A549 treated with Hydrocortisone at 1 μM for 4 hours (cell line): ENCODE measurements at places on chromosomes 7 and 10. TPM values are rescaled to one million over a fixed set of nuclear protein-coding genes. Genes with fewer than 3 reads are reported as not detected.

The DOCK4 gene
- 3.4 to 9.3 TPM (median 6.4 TPM) in 5 replicates for total RNA-seq

The SH2D4B gene
- 0.03 TPM in 2 of 5 replicates, not detected in the others for total RNA-seq

The RADIL gene
- 1.1 to 2.7 TPM (median 2.0 TPM) in 5 replicates for total RNA-seq

The CDK1 gene
- 82.4 to 105 TPM (median 90.7 TPM) in 5 replicates for total RNA-seq

The OPN4 gene
- total RNA-seq = not detected in 5 replicates

The ANLN gene
- total RNA-seq = 54.1 to 94.9 TPM (median 67.6 TPM) in 5 replicates

The GJD4 gene
- total RNA-seq = not detected in 5 replicates

The SPDYE16 gene
- total RNA-seq = not detected in 5 replicates

The MKI67 gene
- total RNA-seq = 57.6 to 86.2 TPM (median 60.4 TPM) in 5 replicates

The GRM3 gene
- total RNA-seq = not detected in 5 replicates

The VSTM2A gene
- total RNA-seq = not detected in 5 replicates

The TMEM225B gene
- total RNA-seq = 0.89 to 1.3 TPM (median 1.1 TPM) in 5 replicates

The AKR1C4 gene
- 0.10 to 0.32 TPM (median 0.30 TPM) in 5 replicates for total RNA-seq

The NPSR1 gene
- not detected in 5 replicates for total RNA-seq

The NUTM2D gene
- 0.96 to 1.4 TPM (median 1.2 TPM) in 5 replicates for total RNA-seq

The ANKRD30A gene
- total RNA-seq = 0.36 to 0.99 TPM (median 0.86 TPM) in 5 replicates

The CYP3A7 gene
- total RNA-seq = not detected in 5 replicates

The GIMAP1 gene
- total RNA-seq = not detected in 5 replicates

The CADPS2 gene
- total RNA-seq = 0.03 to 0.08 TPM (median 0.05 TPM) in 5 replicates

The GIMAP8 gene
- not detected in 5 replicates for total RNA-seq

The SLC29A4 gene
- total RNA-seq = 11.7 to 15.2 TPM (median 13.4 TPM) in 5 replicates

The SPOCK2 gene
- 0.29 to 0.53 TPM (median 0.37 TPM) in 5 replicates for total RNA-seq

The CHAT gene
- not detected in 5 replicates for total RNA-seq

The LHFPL3 gene
- total RNA-seq = not detected in 5 replicates

The KCNH2 gene
- total RNA-seq = 2.9 to 3.6 TPM (median 3.3 TPM) in 5 replicates

The BTBD16 gene
- 0.44 to 0.62 TPM (median 0.55 TPM) in 5 replicates for total RNA-seq

The MACROH2A2 gene
- 22.8 to 31.5 TPM (median 25.3 TPM) in 5 replicates for total RNA-seq

The PITX3 gene
- 0.63 to 1.4 TPM (median 1.2 TPM) in 5 replicates for total RNA-seq

The TUBB8 gene
- total RNA-seq = 0.06 to 0.22 TPM (median 0.15 TPM) in 3 of 5 replicates, not detected in the others

The MBL2 gene
- not detected in 5 replicates for total RNA-seq

The COL1A2 gene
- total RNA-seq = not detected in 5 replicates

The ZNF488 gene
- total RNA-seq = 10.9 to 15.0 TPM (median 13.2 TPM) in 5 replicates

The NRCAM gene
- 72.8 to 129 TPM (median 96.6 TPM) in 5 replicates for total RNA-seq

The REEP3 gene
- total RNA-seq = 16.0 to 19.5 TPM (median 18.7 TPM) in 5 replicates

The MEOX2 gene
- total RNA-seq = not detected in 5 replicates

The CCDC172 gene
- total RNA-seq = not detected in 5 replicates

The IFIT2 gene
- total RNA-seq = 1.4 to 2.7 TPM (median 2.0 TPM) in 5 replicates

The LIPF gene
- 0.06 TPM in 1 of 5 replicates, not detected in the others for total RNA-seq

The TET1 gene
- total RNA-seq = 0.43 to 0.90 TPM (median 0.55 TPM) in 5 replicates

The SPDYE9 gene
- not detected in 5 replicates for total RNA-seq

The DLG5 gene
- total RNA-seq = 30.4 to 42.7 TPM (median 36.6 TPM) in 5 replicates

The MPLKIP gene
- total RNA-seq = 32.1 to 38.9 TPM (median 35.5 TPM) in 5 replicates

The TRPV5 gene
- total RNA-seq = not detected in 5 replicates

The GPRIN2 gene
- 27.8 to 43.2 TPM (median 36.3 TPM) in 5 replicates for total RNA-seq

The VWA2 gene
- 0.05 TPM in 3 of 5 replicates, not detected in the others for total RNA-seq

The BCAP29 gene
- 32.0 to 56.9 TPM (median 36.6 TPM) in 5 replicates for total RNA-seq

The DRGX gene
- total RNA-seq = 0.03 to 0.08 TPM (median 0.06 TPM) in 3 of 5 replicates, not detected in the others

The BAIAP2L1 gene
- 39.0 to 46.3 TPM (median 44.5 TPM) in 5 replicates for total RNA-seq

The GIMAP6 gene
- not detected in 5 replicates for total RNA-seq
